ENCODE measurements at places on chromosomes 6 and 20.
A peak's percentile ranks its signal among the peaks of the same experiment; 100 is the strongest.

DNA sequence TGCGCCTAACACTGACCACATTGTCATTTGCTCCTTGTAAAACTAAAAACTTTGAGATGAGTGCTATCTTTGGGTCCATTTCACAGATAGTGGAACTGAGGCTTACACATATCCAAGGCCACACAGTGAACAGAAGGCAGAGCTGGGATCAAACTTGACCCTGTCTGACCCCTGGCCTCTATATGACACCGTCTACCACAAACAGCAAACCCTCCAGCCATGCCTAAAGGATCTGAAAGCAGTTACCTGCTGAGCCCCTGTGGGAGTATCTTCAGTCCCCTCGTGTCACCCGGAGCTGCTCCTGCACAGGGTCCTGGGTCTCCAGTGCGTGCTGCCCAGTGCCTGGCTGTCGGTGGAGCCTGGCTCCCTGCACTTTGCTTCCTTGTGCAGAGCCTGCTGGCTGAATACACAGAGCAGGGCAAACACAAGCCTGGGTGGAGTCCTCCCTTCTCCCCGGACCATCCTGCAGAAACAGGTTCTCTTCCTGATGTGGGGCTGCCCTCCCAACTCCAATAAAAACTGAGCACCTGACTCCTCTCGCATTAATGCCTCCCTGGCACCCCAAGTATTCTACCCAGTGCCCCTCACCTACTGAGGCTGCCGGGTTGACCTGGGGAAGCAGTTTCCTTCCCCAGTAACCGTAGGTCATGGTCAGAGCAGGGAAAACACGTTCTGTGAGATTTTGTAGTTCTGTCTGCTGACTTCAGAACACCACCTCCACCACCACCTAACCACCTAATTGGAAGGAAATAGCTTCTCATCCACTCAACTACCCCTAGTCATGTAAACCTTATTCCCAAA, at the start of gene BCAS1:
BCAS1 (minus strand) TSS at position 408 of the 801 bp plus-strand sequence. CDS start 11,876 bp downstream, outside the sequence.
- no peak for DNase-seq

DNA sequence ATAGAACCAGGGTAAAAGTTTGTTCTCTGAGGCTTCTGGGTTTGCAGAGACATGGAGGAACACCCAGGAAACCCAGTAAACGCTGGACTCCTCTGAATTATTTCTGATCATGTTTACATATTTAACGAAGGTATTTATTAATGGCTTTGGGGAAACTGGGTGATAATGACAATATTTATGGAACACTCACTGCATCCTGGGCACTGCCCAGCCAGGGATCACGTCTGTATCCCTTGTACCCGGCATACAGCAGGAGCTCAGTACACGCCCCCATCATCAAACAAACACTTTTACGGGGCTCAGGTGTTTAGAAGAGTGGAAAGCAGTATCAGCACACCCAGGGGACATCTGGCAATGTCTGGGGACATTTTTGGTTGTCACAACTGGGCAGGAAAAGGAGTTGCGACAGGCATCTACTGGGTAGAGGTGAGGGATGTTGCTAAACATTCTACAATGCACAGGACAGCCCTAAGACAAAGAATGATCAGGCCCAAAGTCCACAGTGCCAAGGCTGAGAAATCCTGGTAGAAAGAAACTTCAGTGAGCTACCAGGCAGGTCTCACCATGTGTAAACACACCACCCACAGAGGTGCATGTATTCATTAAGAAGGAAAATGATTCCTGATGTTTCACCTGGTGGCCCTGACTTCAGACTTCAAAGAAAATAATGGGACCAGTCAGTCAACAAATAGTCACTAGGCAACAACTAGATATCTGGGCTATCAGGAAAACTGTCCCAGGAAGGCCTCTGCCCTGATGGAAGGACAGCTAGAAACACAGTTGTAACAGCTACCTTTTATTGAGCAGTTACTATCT, 35.3 kb downstream of the ZMYND8 start:
- no peak for DNase-seq

DNA sequence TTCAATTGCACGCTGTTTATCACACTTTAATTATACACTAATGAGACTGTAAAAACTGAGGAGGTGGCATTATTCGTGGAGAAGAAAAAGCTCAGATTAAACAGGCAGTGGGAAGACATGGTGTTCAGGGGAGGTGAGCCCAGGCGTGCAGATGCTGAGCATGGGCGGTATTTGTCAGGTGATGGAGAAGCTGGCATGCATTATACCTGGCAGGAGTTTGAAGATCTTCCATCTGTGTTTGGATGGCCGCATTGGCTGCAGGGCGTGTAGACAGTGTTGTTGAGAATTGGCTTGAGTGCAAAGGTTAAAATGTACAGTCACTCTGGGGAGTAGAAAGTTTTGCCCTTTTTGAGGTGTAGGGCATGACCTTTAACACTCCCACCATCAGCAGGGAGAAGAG, 213.8 kb downstream of the ERMARD start:
- no peak for DNase-seq

- no peak for DNase-seq
Measured at GRCh38 chr20:50392138-50392866, 117.9 kb upstream of the PTPN1 start.

- no peak for DNase-seq
Measured at GRCh38 chr6:156534594-156534993, 242.6 kb upstream of the ARID1B start.

DNA sequence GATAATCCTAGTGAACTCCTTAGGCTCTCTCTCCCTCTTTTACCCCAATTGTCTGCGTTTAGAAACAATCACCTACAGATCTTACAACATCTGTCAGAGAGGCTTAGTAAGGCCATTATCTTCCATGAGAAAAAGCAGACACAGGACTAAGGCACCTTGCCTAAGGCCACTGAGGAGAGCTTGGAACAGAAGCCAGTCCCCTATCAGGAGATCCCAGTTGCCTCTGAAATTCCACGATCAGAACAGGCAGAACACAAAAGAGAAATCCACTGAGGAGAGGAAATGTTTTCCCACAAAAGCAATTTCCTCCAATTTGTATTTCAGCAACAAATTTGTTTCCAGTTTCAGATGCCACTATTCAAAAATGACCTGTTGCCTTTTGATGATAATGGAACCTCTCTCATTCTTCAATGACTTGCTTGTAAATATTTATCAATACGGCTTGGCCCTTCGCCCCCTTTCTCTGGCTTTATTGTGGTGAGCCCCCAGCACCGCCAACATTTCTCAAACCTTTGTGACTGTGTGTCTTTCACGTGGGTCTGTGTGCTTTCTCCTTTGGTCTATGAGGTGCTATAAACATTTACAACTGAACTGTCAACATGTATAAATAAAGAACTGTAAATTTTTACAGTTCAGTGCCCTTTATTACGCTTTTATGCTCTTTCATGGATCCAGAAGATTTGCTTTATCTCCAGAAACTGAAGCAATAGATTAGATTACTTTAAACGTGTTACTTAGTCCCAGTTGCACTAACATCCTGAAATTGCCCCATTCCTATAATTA, 187.8 kb upstream of the PHACTR1 start:
- DNase-seq = no peak

DNA sequence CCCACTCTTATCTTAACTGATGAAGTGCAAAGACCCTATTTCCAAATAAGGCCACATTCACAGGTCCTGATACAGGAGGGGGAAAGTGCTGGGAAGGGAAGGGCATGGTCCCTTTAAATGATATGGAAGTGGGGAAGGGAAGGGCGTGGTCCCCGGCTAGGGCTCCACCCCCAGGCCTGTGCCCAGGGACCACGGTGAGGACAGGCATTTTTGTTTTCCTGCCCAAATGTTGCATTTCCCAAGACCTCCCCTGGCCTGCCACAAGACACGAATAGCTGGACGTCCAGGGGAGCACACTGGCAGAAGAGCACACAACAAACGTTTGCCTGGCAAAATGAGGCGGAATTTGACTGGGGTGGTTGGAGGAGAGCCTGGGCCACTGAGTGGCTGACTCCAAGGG, 16.1 kb upstream of the HFE start:
- no peak for DNase-seq

- no peak for DNase-seq
Measured at GRCh38 chr6:161379834-161380582, 106.1 kb upstream of the AGPAT4 start.

DNA sequence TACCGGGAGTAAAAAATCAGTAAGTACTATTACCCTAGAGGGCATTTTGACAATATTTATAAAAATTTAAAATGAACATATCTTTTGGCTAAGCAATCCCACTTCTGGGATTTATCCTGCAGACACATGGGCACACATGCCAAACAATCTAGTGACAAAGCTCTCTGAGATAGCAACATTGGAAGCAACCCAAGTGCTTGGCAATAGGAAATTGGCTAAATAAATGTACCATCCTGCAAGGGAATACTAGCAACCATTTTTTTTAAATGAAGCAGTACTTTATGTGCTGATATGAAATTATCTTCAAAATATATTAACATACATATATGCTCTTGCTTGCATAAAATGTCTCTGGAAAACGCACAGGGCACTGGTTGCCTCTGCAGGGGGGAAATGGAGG, 133.8 kb downstream of the SNX5 start:
- no peak for DNase-seq

- no peak for DNase-seq
Measured at GRCh38 chr20:911882-912600, 4.1 kb downstream of the ANGPT4 start.

- no peak for DNase-seq
Measured at GRCh38 chr6:11710311-11710761, 68.3 kb downstream of the ADTRP start.

DNA sequence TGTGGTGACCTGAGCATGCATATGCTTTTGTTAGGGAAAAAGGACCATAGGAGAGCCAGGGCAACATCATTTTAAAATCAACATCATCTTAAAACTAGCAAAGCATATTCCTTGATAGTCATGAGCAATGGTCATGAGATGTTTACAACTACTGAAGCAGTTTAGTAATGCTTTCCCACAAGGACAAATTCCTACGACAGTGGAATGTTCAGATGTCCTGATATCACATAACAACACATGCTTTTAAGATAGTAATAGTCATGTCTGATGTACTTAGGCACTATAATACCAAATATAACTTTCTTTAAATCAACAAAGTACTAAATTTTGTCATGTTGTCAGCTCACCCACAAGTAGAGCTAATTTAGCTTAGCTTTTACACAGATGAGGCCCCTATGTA, 370.3 kb downstream of the HTR1B start:
- DNase-seq = no peak

DNA sequence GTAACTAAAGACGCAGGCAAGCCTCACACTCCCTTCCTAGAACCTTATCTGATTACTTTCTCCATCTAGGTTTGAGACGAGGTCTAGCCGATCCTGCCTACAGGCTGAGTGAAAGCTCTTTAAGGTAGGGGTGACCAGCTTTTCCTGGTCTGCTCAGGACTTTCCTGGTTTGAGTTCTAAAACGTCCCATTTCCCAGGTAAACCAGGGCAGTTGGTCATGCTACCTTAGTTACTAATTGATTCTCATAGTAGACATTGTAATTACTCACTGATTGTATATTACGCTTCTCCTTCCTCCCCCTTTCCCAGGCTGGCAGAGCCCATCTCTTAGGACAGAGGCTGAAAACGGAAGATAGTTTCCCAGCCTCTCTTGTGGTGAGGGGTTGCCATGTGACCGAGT, 27.9 kb upstream of the RSPO4 start:
- DNase-seq = no peak

GRCh38 chr6:14452567-14453527, 335.3 kb downstream of the CD83 start:
- DNase-seq = peak; percentile 17

- no peak for DNase-seq
Measured at GRCh38 chr6:11779329-11780096, 910 bp upstream of the ADTRP start.

DNA sequence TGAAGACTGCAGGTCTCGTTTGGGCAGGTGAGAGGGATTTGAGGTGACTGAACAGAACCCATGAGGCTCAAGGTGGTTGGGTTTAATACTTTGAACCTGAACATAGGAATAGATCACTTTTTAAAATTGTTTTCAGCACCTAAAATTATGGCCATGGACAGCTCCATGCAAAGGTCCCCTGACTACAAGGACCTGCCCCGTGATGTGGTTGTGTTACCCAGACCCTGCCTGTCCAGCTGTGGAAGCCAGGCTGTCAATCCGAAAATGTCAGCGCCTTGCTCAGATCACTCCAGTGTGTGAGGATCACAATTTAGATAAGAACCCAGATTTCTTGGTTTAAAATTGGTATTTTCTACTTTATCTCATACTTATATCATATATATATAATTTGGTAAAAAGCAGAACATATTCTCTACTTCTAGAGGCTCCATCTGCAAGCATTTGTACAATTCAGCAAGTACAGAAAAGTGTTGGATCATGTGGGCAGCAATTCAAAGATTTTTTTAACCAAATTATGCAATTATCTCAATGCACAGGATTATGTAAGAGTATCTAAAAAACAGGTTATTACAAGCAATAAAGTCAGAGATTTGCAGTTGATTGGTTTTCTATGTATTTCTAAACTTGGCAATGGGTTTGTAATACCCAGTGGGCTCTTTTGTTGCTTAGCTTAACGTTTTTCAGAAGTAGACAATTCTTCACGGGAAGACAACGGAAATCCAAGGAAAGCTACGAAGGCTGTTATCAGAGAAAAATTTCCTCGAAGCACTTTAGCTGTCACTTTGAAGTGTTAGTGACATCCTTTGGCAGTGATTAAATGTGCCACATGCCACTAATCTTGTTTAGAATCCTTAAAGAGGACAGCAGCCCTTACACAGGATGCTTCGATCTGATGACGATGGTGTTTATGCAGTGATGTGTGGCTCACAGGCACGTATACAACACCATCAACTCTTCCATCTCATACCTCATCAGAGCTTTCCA, 24.1 kb upstream of the RPS6KA2 start:
- no peak for DNase-seq

GRCh38 chr6:108210556-108210955, 44.7 kb downstream of the NR2E1 start:
- DNase-seq = no peak

GRCh38 chr6:156563714-156564113, 213.5 kb upstream of the ARID1B start:
- no peak for DNase-seq

- DNase-seq = no peak
Measured at GRCh38 chr6:147060636-147061035, 143.6 kb upstream of the STXBP5 start.

GRCh38 chr20:325889-326644, 715 bp downstream of the SOX12 start:
- no peak for DNase-seq

GRCh38 chr6:109255946-109256640, 126.2 kb downstream of the CD164 start:
- DNase-seq = no peak

GRCh38 chr6:75374961-75375400, 90.4 kb upstream of the TMEM30A start:
- no peak for DNase-seq

GRCh38 chr6:168724669-168725570, 283.9 kb downstream of the SMOC2 start:
- no peak for DNase-seq

GRCh38 chr20:25188218-25188617, 7.3 kb upstream of the ENTPD6 start:
- DNase-seq = no peak

DNA sequence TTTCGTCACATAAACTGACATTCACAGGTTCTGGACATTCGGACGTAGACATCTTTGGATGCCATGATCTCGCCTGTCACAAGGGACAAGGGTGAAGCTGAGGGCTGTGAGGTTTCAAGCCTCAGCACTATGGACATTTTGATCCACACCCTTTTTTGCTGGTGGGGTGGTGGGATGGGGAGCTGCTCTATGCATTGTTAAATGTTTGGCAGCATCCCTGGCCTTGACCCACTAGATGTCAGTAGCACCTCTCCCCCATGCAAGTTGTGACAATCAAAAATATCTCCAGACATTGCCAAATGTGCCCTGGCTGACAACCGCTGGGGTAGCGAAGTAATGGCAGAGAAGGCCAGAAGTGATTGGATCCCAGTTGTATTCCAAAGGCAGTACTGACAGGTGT, 229.4 kb downstream of the TSHZ2 start:
- DNase-seq = no peak

All from stimulated activated CD8-positive, alpha-beta memory T cell treated with anti-CD3 and anti-CD28 coated beads, Interleukin-4, amount 100 ng/mL, for 1 hour (primary cell).